ENCODE measurements at places on chromosomes 6 and 20.

DNA sequence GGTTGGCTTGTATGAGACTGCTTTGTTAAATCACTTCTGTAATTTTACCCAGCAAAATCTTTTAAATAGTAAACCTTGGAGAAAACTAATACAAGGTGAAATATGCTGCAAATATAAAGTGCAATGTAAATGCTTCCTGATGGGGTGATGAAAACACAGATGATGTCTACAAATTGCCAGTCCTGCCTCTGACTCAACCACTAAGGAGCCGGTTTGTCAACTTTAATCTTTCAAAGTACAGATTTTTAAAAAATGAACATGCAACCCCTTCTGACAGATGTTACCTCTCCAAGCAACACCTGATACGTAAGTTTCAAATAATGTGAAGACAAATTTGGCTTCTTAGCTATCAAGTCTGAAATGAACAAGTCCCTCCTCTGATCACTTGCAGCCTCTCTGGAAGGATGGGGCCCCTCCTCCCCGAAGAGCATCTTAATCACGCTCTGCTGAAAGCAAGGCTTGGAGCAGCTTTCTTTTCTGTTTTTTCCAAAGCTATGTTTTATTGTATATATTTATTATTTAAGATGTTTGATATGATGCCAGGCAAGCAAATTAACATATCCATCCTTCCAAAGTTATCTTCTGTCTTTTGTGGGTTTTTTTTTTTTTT lies 196.0 kb downstream of the MYLK4 start:
- no peak for ATAC-seq

DNA sequence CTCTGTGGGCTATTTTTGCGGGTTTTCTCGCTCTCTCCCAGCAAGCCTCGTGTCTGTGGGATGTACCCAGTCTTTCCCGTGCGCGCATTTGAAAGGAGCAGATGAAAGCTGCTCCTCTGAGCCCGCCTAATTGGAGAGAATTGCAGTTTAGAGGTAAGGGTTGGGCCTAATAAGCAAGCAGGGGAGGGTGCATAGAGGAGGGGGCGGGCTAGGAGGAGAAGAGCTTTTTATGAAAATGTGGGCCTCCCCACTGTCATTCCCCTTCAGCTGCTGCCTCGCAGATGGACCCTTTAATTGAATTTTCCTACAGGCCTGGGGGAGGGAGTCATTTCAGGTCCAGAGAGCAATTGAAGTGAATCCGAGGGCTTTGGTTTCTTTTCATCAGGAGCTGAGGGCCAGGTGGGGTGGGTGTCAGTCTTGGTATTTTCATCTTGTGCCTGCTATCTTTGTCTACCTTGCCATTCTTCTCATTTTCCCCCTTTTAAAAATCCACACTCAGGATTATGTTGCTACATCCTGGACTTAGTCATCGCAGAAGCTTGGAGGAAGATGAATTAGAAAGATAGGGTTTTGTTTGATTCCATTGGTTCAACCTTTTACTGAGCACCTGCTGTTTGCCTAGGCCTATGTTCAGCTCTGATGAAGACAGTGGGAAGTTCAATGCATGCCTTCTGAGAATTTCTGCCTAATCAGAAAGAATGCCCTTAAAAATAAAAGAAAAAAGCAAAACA lies 423.4 kb downstream of the CD83 start:
- no peak for ATAC-seq

DNA sequence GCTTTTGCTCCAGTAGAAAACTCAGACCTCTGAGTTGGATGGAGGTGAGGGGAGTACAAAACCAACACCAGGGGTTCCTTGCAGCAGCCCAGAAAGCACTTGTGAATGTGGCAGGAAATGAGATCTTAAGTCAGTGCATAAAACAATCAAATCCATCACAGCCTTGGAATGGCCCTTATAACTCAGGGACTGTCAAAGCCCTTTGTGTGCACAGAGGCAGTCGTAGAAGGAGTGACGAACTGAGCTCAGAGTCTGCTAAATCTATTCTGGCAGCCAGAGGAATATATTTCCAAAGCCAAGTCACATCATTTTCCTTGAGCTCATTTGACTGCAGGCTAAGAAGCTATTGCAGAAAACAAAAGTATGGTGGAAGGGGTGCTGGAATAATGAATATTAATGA lies 676.6 kb downstream of the DHX35 start:
- no peak for ATAC-seq

DNA sequence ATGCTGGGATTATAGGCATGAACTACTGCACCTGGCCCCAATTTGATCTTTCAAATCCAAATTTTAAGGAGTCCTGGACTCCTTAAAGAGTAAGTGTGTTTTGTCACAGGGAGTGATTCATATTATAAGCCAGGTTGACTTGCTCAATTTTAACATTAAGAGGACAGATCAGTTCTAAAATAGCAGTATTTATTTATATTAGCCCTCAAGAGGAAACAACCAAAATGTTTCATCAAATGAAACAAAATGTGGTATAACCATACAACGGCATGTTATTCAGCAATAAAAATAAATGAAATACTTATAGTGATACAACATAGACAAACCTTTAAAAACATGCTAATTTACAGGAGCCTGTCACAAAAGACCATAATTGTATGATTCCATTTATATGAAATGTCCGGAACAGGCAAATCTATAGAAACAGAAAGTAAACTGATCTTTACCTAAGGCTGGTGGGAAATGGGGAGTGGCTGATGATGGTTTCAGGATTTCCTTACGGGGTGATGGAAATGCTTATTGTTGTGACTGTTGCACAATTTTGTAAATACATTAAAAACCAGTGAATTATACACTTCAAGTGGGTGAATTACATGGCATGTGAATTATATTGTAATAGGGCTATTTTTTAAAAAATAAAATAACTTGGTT lies 637.4 kb downstream of the MMUT start:
- peak; percentile 57 for ATAC-seq

DNA sequence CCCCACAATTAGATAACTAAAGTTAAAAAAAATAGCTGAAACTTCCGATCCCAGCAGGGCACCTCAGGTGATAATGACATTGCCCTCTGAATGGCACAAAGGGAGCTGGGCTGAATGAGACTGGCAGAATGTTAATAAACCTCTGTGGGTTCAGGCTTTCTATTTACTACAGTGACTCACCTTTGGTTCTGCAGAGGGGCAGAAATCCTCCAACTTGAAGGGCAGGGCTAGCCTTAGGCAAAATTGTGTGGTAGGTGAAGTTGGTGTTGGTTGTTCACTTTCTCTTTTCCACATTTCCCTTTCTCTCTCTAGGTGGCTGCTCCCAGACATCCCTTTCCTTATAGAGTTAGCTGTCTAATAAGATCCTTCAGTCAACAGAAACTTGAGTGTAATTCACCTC lies 625.2 kb downstream of the EPM2A start:
- ATAC-seq, result no peak

DNA sequence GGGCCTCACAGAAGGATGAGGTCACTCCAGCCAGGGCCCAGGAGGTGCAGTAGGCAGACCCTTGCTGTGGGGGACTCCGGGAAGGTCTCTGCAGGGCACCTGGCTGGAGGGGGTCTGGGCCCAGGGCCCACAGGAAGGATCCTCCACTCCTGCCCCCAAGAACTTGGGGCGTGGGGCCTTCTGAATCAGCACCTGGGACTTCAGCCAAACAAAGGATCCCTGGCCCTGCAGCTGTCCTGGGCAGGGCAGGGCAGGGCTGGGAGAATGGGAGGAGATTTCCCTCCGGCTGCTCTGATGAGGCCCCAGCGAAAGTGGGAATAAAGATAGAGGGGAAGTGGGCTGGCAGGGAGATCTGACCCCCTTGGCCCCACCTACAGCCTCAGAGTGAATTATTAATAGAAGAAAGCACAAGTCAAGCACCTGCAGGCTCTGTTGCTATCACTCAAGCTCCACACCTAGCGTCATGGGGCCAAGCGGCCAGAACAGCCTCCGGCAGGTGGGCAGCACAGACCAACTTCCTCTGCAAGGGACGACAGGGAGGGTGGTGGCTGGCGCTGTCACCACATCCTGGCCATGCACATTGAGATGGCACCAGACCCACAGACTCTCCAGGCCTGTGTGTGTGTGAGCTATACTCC lies 61.6 kb upstream of the MRPS10 start:
- peak; percentile 74 for ATAC-seq

DNA sequence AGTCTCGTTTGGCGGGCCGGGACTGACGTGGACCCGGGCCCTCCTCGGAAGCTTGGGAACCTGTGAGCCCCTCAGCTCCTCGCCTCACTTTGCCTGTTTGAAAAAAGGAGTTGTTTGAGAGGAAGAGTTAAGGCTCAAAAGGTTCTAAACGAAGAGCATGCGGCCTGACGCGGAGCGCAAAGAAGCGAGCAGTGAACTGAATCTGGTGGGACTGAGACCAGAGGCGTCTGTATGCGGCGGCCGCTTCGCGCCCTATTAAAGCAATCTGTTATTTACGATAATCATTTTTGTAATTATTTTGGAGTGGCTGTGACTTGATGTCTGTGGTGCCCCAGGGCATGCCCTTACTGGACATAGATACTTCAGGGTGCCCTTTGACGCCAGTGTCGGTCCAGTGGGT lies 3.3 kb upstream of the TFAP2C start:
- no peak for ATAC-seq

DNA sequence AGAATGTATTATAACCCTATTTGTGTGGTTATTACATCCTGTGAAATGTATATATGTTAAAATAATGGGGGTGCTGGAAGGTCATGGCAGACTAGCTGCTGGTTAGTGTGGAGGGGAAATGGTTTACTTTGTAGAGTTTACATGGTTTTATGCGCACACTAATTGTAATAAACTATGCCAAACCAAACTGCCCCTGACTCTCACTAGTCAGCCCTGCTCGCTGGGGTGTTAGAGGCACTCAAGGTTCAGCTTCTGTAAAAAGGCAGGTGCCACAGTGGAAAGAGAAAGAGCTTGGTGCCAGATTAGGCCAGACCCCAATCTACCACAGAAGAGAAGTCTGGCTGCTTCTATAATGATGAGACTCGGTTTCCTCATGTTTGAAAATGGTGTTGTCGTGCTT lies 52.7 kb downstream of the GOPC start:
- ATAC-seq, result no peak

DNA sequence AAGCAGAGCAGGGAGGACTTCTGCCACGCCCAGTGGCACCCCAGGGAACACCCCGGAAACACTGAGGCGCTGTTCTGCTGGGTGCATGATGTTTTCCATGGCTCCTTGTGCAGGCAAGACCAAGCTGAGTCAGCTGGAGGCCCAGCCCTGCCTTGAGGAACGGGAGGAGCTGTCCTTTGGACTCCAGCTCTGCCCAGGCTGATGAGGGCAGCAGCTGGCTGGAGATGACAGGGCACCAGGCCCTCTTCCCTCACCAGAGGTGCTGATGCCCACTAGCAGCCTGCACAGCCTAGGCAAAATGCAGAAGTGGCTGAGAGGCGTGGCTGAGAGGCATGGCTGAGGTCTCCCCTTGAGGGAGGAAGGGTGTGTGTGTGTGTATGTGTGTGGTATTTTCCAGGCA lies 2.4 kb downstream of the C6orf132 start:
- peak; percentile 18 for ATAC-seq

- no peak for ATAC-seq
These were observed 51.2 kb downstream of the CD164 start for GRCh38 chr6:109331081-109331480.

DNA sequence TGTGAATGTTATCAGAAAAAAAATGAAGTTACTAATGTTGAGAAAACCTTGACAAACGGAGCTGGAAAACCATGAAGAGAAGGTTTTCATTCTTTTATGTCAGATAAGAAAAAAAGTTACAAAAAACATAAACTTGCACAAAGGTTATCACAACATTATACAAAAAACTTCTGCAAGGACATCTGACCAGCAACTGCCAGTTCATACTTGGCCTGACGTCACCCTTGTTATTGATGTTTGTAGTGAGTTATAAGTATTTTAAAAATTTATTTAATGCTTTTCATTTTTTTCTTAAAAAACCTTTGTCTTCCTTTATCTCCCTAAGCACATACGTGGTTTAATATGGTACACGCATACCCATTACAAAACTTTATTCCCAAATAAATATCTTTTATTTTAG lies 16.3 kb downstream of the GSTA3 start:
- ATAC-seq, result no peak

- ATAC-seq, result peak; percentile 76
These were observed 20.6 kb upstream of the STMND1 start for GRCh38 chr6:17081273-17081672.

DNA sequence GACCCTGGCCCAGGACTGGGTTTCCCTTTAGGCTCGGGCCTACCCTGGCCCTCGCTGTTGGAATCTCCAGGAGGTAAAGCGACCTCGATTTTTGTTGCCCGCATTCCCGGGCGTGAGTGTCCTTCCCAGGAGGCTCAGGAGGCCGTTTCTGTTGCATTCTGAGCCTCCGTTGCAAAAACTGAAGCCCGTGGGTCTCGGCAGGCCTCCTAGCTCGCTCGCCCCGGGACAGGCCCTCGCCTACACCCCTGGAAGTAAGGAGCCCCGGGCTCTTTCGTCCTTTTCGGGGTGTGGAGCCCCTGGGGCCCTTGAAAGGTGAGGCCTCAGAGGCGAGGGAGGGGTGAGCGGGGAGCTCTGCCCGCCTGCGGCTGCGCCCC lies 2.3 kb downstream of the NR2E1 start:
- ATAC-seq, result no peak

- no peak for ATAC-seq
These were observed 115.7 kb downstream of the AKAP7 start for GRCh38 chr6:131250936-131251335.

GRCh38 chr6:38179300-38179699 lies 359.8 kb downstream of the ZFAND3 start:
- peak; percentile 50 for ATAC-seq

- no peak for ATAC-seq
These were observed 19.5 kb upstream of the EDN1 start for GRCh38 chr6:12270551-12271230.

DNA sequence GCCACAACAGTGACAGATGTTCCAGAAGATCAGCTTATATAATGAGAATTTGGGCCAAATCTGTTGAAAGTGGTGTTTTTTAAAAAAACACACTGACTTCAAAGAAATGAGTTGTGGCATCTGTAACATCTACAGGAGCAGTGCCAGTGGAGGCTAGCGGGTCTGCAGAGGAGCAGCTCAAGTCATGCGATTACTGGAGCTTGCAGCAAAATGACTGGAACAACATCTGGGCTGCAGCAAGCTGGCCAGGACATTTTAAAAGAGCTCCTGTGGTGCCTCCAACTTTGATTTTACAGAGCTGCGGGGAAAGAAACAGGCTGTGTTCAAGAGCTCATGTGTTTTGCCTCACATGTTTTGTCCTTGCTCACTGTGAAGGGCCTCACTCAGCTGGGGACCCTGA lies 57.2 kb downstream of the TBX18 start:
- no peak for ATAC-seq

- no peak for ATAC-seq
These were observed 17.3 kb downstream of the PKIG start for GRCh38 chr20:44599715-44600114.

DNA sequence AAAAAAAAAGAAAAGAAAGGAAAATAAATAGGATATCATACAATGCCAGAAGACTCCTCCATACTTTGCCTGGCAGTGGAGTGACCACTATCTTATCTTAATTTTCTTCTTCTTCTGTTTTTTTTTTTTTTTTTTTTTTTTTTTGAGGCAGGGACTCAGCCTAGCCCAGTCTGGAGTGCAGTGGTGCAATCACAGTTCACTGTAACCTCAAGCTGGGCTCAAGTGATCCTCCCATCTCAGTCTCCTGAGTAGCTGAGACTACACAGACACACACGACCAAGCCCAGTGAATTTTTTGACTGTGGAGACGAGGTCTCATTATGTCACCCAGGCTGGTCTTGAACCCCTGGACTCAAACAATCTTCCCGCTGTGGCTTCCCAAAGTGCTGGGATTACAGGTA lies 17.1 kb upstream of the MMP9 start:
- ATAC-seq, result no peak
